ENCODE measurements at places on chromosomes 1 and 21.
A peak's percentile ranks its signal among the peaks of the same experiment; 100 is the strongest.

- DNase-seq = peak; percentile 87
Observed at GRCh38 chr1:81703391-81703755, 97.4 kb upstream of the ADGRL2 start.

GRCh38 chr1:25624604-25625003, 8.0 kb downstream of the MAN1C1 start:
- no peak for DNase-seq

GRCh38 chr1:90919900-90920299, 101.9 kb downstream of the ZNF644 start:
- DNase-seq = no peak

DNA sequence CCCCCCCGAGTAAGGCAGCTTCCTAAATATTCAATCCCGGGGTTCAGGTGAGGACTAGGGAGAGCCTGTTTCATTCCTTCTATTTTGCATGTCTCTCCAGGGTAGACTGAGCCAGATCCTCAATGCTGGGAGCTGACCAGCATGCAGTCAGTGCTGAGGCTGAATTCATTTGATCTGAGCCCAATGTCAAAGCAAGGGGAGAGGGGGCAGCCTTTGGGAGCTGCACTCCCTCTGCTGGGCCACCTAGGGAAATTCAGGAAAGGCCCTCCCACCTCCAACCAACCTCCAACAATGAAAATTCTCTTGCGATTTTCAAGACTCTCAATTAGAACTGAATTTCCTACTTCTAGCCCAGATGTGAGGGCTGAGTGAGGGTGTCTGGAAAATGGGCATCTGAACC, 371.2 kb downstream of the NPHP4 start:
- no peak for DNase-seq

DNA sequence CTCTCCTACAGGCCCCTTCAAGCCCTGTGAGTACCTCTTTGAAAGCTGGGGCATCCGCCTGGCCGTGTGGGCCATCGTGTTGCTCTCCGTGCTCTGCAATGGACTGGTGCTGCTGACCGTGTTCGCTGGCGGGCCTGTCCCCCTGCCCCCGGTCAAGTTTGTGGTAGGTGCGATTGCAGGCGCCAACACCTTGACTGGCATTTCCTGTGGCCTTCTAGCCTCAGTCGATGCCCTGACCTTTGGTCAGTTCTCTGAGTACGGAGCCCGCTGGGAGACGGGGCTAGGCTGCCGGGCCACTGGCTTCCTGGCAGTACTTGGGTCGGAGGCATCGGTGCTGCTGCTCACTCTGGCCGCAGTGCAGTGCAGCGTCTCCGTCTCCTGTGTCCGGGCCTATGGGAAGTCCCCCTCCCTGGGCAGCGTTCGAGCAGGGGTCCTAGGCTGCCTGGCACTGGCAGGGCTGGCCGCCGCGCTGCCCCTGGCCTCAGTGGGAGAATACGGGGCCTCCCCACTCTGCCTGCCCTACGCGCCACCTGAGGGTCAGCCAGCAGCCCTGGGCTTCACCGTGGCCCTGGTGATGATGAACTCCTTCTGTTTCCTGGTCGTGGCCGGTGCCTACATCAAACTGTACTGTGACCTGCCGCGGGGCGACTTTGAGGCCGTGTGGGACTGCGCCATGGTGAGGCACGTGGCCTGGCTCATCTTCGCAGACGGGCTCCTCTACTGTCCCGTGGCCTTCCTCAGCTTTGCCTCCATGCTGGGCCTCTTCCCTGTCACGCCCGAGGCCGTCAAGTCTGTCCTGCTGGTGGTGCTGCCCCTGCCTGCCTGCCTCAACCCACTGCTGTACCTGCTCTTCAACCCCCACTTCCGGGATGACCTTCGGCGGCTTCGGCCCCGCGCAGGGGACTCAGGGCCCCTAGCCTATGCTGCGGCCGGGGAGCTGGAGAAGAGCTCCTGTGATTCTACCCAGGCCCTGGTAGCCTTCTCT, 23.5 kb downstream of the UBE2T start:
- DNase-seq = no peak

DNA sequence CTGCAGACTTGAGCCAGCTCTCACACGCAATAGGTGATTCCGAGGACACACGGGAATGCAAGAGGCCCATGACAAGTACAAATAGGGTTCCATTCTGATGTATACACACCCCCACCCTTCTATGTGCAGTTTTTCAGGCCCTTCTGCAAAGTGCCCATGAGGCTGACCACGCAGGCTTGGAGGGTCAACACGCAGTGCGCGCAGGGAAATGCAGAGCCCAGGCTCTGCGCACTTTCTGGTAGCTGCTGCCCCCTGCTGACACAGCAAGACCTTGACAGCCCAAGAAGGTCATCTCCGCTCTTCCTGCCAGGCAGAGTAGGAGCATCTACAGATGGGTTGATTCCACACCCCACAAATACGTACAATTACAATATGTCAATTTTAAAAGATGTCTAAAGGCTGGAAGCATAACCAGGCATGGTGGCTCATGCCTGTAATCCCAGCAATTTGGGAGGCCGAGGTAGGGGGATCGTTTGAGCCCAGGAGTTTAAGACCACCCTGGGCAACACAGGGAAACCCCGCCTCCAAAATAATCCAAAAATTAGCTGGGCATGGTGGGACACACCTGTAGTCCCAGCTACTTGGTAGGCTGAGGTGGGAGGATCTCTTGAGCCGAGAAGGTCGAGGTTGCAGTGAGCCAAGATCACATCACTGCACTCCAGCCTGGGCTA, 18.5 kb downstream of the SH3BP5L start:
- peak; percentile 60 for DNase-seq

GRCh38 chr1:41355761-41356160, 5.5 kb upstream of the FOXO6 start:
- DNase-seq = no peak

DNA sequence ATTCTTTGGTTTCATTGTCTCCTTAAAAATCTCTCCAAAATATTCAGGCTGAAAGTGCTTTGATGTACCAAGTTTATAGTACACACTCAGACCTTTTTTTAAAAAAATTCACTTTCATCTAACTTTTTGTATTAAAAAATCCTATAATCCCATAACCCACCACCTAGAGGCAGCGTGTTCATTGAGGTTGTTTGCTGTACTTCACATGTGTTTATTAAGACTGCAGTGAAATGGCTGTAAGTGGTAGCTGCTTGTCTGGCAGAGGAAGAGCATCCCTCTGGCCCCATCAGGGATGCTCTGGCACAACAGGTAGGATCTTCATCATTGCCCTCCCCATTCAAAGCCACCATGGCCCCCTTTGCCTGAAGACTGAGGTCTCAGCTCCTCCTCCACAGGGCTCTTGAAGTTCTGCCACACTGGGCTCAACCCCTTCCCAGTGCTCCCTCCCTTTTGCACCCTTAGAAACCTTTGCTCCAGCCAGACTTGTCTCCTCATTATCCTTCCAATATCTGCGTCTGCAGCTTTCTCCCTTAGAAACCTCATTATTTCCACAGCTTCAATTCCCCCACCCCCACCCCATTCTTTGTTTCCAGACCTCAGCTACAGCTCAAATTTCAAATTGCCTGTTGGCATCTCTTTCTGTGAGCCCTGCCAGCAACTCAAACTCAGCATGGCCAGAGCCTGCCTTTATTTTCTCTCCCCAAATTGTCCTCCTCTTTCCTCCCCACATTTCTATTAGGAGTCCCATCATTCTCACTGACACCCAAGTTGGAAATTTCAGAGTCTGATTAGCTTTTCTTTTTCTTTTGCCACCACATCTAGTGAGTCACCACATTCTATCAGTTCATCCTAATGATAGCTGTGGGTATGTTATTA, 369.6 kb upstream of the USP24 start:
- peak; percentile 51 for DNase-seq

GRCh38 chr1:11952455-11953109, 18.1 kb downstream of the PLOD1 start:
- DNase-seq = no peak

DNA sequence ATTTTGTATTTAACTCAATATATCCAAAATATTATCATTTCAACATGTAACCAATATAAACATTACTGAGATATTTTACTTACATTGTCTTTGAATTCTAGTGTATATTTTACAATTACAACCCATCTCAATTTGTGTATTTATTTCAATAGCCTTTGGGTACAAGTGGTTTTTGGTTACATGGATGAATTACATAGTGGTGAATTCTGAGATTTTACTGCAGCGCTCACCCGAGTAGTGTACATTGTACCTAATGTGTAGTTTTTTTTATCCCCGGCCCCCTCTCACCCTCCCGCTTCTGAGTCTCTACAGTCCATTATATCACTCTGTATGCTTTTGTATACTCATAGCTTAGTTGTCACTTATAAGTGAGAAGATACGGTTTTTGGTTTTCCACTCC, 117.0 kb upstream of the GALNT2 start:
- no peak for DNase-seq

DNA sequence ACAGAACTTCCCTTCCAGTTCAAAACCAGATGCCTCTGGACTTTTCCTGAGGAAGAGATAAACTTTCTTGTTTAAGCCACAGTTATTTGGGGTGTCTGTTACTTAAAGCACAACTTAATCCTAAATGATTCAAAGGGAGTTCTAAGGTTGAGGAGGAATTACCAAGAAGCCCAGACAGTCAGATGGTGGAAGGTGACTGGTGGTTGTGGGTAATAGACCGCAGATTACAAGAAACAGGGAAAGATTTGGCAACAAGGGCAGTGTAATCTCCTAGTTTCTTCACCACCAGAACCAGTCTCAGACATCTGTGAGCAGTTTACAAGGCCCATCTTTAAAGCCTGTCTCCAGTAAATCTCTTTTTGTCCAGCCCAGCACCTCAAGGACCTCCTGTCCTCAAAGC, 130.1 kb upstream of the CTTNBP2NL start:
- DNase-seq = no peak

DNA sequence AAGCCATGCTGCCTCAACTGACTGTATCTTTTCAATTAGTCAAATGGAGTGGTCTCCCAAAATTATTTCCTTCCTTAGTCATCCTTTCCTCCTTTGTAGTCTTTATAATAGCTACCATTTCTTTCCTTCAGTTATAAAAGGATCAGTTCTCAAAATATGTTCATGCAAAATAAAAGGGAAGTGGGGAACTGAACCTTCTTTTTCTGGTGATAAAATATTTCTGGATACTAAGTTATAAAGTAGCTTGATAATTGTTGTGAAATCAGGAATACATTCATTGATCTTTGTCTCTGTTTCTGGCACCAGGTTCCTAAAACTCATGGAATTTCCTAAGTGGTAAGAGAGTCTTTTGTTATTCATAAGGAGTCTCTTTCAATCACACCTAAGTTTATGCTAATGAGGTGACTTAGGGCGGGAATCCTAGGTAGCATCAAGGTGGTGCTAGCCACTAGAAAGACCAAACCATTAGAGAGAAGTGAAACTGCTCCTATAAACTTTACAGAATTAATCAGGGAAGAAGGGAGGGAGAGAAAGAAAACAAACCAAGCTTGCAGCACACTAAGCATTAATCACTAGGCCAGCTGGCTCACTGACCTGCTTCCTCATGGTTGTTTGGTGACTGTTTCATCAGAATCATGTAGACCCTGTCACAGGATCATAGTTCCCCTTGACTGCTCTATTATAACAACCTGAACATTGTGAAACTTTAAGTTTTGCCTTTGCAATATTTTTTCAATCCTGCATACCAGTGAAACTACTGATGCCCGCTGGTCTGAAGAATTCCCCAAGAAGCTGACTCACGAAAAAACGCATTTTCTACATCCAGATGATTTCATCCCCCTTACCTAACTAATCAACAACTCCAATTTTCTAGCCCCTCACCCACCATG, 161.6 kb upstream of the PTBP2 start:
- peak; percentile 98 for DNase-seq

Measured in fibroblast of pulmonary artery (primary cell).